ENCODE measurements at places on chromosomes 13 and 19. TPM values are rescaled to one million over a fixed set of nuclear protein-coding genes. Genes with fewer than 3 reads are reported as not detected.

The SLC5A5 gene
- total RNA-seq = not detected

DNA sequence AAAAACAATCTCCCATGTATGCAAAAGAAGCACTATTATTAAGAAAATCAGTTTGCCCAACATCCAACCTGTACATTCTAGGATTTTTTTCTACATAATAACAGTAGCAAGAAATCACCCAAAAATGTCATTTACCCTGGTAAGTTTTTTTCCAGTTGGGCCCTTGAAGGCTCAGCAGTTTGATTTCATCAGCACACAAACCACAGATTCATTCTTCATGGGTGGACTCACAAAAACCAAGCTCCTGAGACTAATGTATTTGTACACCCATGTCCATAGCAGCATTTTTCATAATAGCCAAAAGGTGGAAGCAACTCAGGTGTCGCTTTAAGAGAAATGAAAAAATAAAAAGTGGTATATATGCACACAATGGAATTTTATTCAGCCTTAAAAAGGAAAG lies 210.1 kb downstream of the TBC1D4 start:
- DNase-seq = no peak

DNA sequence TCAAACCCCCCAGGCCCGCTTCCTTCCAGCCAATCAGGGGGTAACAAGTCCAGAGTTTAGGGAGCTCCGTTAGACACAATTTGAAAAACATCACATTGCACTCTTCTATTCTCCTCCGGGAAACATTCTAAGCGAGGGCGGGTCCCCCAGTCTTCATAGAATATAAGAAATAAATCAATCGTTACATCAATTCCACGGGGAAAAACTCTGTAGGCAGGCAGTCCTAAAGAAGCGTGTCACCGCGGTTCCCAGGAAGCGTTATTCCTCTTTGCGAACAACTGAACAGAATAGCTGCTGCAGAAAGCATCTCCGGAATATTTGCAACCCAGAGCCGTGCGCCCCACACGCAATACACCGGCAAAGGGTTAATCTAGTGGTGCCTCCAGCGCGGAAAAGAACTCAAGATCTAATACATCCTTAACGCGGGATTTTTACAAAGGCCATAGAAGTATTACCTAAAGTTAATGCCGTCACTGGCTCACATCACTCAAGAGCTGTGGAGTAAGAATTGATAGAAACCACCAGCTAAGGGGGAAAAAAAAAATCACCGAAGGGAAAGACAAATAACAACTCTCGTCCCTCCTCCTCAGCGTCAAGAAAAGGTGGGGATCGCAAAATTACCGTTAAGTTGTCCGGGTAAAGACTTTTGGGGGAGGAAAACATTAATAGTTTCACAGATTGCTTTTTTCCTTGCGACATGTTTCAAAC lies 65.1 kb downstream of the KCNRG start:
- DNase-seq = no peak

DNA sequence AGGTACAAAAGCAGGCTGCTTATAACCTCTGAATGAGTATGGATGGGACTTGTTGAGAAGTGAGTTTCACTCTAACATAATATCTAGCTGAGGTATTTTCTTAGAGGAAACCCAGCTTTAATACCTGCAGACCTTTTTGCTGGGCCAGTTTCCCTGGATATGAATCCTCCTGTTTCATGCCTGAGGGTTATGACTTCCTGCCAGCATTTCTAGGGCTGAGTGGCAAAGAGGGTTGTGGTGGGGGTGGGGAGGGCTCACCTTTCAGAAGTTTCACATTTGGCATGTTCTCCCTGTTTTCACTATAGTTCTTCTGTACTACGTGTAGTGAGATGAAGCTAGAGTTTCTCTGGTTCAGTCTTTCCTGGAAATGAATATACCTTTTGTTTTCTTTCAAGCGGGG lies 73.7 kb downstream of the LACC1 start:
- no peak for DNase-seq

DNA sequence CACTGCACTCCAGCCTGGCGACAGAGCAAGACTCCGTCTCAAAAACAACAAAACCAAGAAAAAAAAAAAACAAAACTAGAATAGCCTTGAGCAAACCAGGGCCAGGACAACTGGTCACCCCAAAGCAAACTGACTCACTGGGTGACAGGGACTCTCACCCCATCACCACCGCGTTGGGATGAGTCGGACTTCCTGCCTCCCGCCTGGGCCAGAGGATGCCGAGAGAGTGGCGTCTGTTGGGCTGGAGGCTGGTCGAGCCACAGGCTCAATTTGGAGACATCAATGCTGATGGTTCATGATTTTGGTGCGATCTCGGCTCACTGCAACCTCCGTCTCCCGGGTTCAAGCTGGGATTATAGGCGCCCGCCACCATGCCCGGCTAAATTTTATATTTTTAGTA lies 11.6 kb downstream of the TMPRSS9 start:
- DNase-seq = no peak

GRCh38 chr19:55653651-55654322 lies 1.0 kb upstream of the U2AF2 start:
- DNase-seq = peak; percentile 98

The INAFM1 gene
- 5.6 TPM for total RNA-seq

DNA sequence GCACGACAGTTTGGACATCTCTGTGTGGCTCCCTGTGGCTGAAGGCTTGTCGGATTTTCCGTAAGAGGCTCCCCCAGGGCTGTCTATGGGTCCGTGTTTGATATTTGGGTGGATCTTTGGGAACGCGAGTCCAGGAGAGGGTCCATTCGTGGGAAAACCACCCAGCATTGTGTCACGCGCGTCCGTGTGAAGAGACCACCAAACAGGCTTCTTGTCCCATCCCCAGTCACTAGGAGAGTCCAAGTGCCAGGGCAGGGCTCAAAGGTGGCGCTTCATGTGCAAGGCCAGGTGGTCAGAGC lies 2.4 kb downstream of the KLF1 start:
- no peak for DNase-seq

- DNase-seq = no peak
These were observed 2380.9 kb downstream of the PCDH9 start for GRCh38 chr13:64849196-64849595.

- DNase-seq = no peak
These were observed 95.6 kb downstream of the PCDH9 start for GRCh38 chr13:67134417-67135129.

DNA sequence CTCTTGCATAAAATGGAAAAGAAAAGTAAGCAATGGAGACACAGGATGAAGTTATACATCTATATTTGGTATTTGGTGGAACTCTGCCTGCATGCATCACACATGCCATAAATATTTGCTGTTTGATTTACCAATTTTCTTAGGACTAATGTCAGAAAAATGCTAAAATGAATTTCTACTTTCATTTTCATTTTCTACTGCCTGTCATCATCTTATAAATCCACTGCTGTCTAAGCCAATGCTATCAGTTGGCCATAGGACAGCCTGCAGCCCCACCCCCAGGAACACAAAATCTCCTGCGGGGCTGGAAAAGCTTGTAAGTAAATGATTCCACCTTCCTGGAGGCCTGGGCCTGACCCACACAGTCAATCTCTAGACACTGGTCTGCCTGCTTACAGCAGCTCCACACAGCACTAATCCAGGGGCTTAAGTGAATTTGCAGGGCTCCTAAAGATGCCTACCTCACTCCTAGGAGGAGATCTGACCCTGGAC lies 122.0 kb downstream of the ENOX1 start:
- DNase-seq = no peak

- DNase-seq = no peak
These were observed 9.4 kb downstream of the ZSCAN18 start for GRCh38 chr19:58088521-58089052.

DNA sequence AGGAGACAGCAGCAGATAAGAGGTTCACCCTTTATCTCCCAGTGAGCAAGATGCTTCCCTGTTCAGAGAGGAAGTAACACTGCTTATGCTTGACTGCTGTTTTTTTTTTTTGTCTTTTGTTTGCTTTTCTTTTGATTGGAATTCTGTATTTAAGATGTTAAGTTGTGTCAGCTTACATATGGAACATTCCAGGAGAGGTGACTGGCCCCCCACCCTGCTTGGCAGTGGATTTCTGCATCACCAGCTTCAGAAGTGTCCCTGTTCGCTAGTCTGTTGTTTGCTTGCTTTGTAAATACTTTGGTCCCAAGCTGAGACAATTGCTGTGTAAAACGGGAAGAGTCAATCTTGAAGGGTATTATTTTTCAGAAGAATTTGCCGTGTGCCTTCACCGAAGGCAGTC lies 43.0 kb downstream of the IFT88 start:
- DNase-seq = no peak

- DNase-seq = no peak
These were observed 193.8 kb downstream of the URI1 start for GRCh38 chr19:30135797-30136196.

- no peak for DNase-seq
These were observed 16.3 kb downstream of the DCUN1D2 start for GRCh38 chr13:113474179-113474578.

GRCh38 chr13:73496711-73497110 lies 437.9 kb downstream of the KLF5 start:
- DNase-seq = no peak

DNA sequence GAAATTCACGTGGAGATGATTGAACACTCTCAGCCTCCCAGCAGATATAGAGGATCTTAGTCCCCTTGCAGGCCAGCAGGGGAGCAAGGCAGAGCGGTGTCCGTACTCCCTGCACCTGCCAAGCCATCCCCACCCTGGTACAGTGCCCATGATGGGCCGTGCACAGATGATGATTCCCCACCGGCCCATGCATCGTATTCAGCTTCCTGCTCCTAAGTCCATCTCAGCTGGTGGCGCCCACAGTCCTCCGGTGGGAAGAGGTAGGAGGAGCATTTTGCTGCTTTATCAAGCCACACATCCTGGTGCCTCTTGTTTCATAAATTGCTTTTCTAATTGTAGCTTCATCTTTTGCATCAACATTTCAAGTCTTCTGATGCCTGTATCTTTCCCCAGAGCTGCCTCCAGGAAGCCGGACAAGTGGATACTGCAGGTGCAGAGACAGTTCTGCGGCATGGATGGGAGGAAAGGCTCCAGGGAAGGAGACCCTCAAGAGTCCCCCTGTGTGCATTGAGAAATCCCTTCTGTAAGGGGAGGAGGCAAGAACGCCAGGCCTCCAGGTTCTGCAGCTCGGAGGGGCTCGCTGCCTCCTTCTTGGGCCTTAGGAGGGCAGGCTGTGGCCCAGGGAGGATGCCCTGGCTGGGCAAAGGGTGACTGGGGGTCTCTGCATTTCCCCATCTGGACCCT lies 55.3 kb downstream of the F2RL3 start:
- peak; percentile 28 for DNase-seq

DNA sequence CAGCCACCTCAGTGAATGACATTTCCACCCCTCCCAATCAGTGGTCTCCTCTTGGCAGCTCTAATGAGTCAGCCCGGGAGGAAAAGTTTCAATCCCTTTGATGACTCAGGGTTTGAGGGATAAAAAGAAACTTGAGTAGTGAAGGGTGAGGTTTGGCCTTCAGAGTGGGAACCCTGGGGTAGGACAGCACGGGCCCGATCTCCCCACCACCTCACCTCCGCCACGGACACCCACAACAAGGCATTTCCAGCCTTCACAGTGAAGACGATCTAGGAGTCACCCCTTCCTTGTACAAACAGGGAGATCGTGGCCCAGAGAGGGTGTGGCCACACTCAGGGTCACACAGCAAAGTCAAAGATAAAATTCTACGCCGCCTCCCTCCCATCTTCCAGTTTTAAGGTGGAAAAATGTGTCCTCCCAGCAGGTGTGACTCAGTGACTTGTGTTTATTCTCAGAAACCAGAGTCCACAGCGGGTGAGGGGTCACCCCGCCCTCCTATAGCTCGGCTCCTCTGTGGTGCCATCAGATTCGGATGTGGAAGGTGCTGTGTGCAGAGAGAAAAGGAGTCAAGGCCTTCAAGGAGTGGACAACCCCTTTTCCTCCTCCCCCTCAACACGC lies 12.3 kb downstream of the CIB3 start:
- no peak for DNase-seq

DNA sequence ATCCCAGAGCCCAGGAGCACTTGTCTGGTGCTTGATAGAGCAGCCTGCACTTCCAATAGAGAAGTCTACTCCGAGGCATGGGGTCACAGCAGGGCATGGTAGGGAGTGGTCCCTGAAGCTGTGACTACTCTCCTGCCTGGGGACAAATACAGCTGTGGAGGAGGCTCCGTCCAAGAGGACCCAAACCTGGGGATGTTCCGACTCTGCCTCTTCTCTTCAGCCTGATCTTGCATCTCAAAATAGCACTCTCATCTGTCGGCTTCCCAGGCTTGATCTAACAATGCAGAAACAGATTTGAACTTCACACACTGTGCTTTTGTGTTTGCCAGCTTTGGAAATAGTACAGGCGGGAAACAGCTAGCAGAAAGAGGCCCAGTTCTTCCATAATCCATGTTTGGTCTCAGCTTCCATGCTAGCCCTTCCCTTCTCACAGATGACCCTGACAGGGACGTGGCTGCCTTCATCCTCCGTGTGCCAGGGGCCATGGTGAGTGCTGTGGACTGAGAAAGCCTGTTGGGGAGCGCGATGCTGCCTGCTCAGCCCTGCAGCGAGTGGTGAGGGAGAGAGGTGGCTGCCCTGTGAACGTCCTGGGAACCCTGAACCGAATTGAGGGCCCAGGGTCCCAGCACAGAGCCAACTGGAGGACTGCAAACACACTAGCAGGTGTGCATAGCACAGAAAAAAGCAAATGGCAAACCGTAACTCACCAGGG lies 150.3 kb upstream of the GPR12 start:
- no peak for DNase-seq

GRCh38 chr13:25966086-25966485 lies 85.7 kb downstream of the SHISA2 start:
- DNase-seq = no peak

- no peak for DNase-seq
These were observed 24.9 kb downstream of the CPAMD8 start for GRCh38 chr19:17001603-17002183.

- DNase-seq = no peak
These were observed 332.2 kb downstream of the OXGR1 start for GRCh38 chr13:96662036-96662435.

GRCh38 chr19:29596080-29596727 lies 9.9 kb upstream of the POP4 start:
- no peak for DNase-seq

The GRWD1 gene
- 16.0 TPM for total RNA-seq

GRCh38 chr19:58150328-58150921 lies at the start of gene ZNF329:
Gene ZNF329 (minus strand): TSS chr19:58150789. CDS start chr19:58129503, 21,286 bp downstream.
- DNase-seq = peak; percentile 94

DNA sequence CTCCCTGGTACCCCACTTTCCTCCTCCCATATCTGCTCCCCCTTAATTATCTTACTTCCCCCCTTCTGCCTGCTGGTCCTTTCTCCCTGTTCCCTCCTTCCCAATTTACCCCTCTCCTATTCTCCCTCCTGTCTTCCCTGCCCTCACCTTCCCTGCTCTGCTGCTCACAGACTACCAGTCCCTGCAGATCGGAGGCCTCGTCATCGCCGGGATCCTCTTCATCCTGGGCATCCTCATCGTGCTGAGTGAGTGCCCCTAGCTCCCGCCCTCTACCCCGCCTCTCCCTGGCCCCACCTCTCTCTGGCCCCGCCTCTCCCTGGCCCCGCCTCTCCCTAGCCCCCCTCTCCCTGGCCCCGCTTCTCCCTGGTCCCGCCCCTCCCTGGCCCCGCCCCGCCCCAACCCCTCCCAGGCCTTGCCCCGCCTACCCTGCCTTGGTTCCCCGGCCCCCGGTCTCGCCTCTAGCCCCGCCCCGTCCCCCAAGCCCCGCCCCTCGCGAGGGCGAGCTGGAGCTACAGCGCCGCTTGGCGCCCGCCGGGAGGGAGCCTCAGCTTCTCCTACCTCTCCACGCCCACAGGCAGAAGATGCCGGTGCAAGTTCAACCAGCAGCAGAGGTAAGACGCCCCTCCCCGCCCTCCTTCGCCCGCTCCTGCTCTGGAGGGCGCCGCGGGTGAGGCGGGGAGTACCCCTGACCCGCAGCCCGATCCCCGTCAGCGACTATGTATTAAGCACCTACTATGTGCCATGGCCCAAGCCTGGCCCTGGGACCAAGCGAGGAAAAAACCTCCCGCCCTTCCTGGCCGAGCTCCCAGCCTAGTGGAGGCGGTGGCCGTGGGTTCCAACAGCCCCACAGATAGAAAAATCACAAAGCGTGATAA lies 1.9 kb upstream of the FXYD7 start:
- DNase-seq = peak; percentile 94
